GM23338 (cell line): ENCODE measurements at places on chromosomes 11 and 22. TPM values are rescaled to one million over a fixed set of nuclear protein-coding genes. Genes with fewer than 3 reads are reported as not detected.

KDM4E gene
- total RNA-seq = not detected in 2 replicates

GRCh38 chr11:13923182-13923581, 39.3 kb upstream of the SPON1 start:
- no peaks in the 10 kb centered on the region for H3K27me3 ChIP-seq
- peaks cover 34% of the 10 kb centered on the region for H3K4me1 ChIP-seq
- no peak overlapping the region for H3K4me3 ChIP-seq

DNA sequence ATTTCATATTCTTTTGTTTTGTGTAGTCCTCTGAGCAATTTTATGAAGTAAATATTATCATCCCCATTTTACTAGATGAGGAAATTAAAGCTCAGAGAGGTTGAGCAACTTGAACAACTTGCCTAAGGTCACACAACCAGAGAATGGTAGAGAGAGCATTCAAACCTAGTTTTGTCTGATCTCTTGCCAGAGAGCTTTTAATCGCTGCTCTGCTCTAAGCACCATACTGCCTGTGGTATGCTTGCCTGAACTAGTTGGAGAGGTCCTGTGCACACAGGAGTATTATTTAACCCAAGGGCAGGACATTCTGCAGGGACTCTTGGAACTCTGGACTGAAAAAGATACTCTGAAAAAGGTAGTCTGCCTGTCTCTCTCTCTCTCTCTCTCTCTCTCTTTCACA, 38.5 kb downstream of the TRAF6 start:
- no peak for DNase-seq
- H3K27ac ChIP-seq = no peak overlapping the region
- H3K27me3 ChIP-seq = no peaks in the 10 kb centered on the region
- no peaks in the 10 kb centered on the region for H3K36me3 ChIP-seq
- H3K4me3 ChIP-seq = no peak overlapping the region

DNA sequence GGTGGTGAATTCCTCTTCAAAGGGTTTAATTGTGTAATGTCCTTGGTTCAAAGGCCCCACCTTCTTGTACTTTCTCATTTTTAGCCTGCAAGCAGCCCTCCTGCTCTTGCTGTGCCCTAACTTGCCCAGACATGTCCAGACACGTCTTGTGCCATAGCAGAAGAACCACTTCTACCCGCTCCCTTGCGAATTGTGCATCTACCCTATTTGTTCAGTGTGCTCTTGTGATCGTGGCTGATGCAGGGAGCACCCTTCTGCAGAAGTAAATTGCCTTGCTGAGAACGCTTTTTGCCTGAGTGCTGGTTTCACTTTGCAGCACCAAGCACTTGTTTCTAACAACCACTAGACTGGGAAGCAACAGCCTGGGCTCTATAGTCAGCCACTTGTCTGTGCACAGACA, 249.4 kb downstream of the SBF2 start:
- H3K27me3 ChIP-seq = no peaks in the 10 kb centered on the region
- no peak overlapping the region for H3K27ac ChIP-seq
- H3K36me3 ChIP-seq = peaks cover 16% of the 10 kb centered on the region; the same call in 1 of the 2 replicates

DNA sequence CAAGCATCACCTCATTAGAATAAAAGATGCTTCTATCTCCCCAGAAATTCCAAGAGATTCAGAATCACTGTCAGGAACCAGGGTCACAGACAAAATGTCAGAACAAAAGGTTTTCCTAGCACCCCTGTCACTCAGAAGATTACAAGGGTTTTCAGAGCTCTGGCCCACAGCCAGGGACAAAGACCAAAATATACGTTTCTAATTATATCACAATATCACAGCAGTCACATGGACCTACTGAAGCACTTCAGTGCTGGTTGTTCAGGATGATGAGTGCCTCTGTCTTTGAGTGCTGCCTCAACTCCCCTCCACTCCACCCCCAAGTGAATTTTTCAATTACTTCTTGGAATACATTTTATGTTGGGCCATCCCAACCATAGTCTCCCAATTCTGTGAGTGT, 21.9 kb upstream of the RTL6 start:
- H3K4me3 ChIP-seq = no peak overlapping the region
- H3K27ac ChIP-seq = no peak overlapping the region
- H3K4me1 ChIP-seq = no peaks in the 10 kb centered on the region

GRCh38 chr11:58919561-58919960, 19.7 kb upstream of the GLYATL1 start:
- no peak overlapping the region for H3K4me3 ChIP-seq
- DNase-seq = no peak
- H3K27me3 ChIP-seq = no peaks in the 10 kb centered on the region
- H3K27ac ChIP-seq = no peak overlapping the region
- peaks cover 18% of the 10 kb centered on the region for H3K4me1 ChIP-seq

SLC22A12 gene
- not detected in 2 replicates for total RNA-seq

DNA sequence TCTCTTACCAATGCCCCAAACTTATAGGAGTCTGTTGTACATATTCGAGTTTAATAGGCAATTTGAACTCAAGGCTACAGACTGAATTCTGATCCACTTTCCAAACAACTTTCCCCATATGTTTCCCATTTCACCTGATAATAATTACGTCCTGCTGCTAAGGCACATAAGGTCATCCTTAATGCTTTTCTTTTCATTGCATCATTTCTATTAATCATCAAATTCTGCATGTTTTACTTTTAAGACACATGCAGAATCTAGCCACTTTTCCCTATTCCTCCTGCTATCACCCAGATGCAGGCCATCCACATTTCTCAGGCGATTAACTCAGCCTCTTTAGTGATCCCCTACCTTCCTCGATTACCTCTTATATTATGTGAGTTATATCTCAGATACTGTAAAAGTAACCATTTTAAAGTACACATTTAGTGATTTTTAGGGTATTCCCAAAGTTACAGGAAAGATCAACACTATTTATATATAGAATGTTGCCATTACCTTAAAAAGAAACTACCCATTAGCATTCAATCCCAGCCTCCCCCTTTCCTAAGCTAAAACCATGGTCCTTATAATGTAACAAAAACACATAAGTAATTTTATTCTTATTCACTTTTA, 14.9 kb downstream of the XKR3 start:
- H3K36me3 ChIP-seq = no peaks in the 10 kb centered on the region
- peaks cover 27% of the 10 kb centered on the region for H3K4me1 ChIP-seq
- no peaks in the 10 kb centered on the region for H3K27me3 ChIP-seq
- H3K4me3 ChIP-seq = no peak overlapping the region
- DNase-seq = no peak

EMID1 gene
- 13.2 and 13.4 TPM in 2 replicates for total RNA-seq

PLEKHA7 gene
- total RNA-seq = 12.9 and 15.8 TPM in 2 replicates

DNA sequence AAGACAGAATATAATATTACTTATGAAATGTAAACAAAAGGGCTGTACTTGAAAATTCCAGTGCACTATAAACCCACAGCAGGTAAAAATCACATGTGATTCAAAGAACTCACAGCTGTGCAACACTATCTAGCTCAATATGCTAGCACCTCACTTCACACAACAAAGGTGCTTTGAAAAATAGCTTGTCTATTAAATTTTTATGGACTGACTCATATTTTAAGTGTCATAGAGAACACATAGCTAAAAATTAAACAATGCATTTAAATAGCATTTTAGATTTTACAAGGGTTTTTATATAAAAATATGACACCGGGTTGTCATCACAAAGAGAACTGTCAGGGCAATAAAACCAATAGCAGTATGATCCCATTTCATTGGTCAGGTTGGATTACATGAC, 1390.5 kb upstream of the TENM4 start:
- H3K4me1 ChIP-seq = no peaks in the 10 kb centered on the region
- H3K4me3 ChIP-seq = no peak overlapping the region
- H3K27ac ChIP-seq = no peak overlapping the region
- no peak for DNase-seq
- H3K36me3 ChIP-seq = no peaks in the 10 kb centered on the region
- H3K27me3 ChIP-seq = no peaks in the 10 kb centered on the region

ADAMTS15 gene
- 5.6 and 7.7 TPM in 2 replicates for total RNA-seq

RELT gene
- 6.2 and 6.3 TPM in 2 replicates for total RNA-seq

GRCh38 chr11:46686886-46687795, 13.3 kb downstream of the ARHGAP1 start:
- H3K27ac ChIP-seq = no peak overlapping the region
- H3K27me3 ChIP-seq = no peaks in the 10 kb centered on the region
- no peak overlapping the region for H3K4me3 ChIP-seq
- no peak for DNase-seq
- no peaks in the 10 kb centered on the region for H3K36me3 ChIP-seq

DNA sequence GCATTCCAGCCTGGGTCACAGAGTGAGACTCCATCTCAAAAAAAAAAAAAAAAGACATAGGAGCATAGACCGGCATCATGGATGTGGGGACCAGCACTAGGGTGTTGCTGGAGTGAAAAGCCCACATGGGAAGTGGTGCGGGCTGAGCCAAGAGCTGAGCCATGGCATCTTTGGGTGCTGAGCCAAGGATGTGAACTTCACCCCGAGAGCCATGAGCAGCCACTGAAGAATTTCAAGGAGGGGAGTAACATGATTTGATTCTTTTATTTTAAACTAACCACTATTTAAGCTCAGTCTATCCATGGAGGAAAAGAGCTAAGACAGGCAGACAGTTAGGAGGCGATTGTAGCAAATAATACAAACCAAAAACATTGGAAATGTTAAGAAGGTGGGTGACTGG, 57.4 kb downstream of the AHNAK start:
- H3K4me1 ChIP-seq = no peaks in the 10 kb centered on the region
- DNase-seq = no peak
- no peak overlapping the region for H3K4me3 ChIP-seq
- H3K27ac ChIP-seq = no peak overlapping the region
- no peaks in the 10 kb centered on the region for H3K27me3 ChIP-seq

- H3K36me3 ChIP-seq = no peaks in the 10 kb centered on the region
- no peaks in the 10 kb centered on the region for H3K27me3 ChIP-seq
- no peaks in the 10 kb centered on the region for H3K4me1 ChIP-seq
- H3K27ac ChIP-seq = no peak overlapping the region
- no peak overlapping the region for H3K4me3 ChIP-seq
- DNase-seq = no peak
Observed at GRCh38 chr11:104695065-104695463, 203.2 kb downstream of the CASP12 start.

GRCh38 chr11:114293201-114293711, 2.9 kb upstream of the NNMT start:
- DNase-seq = no peak
- H3K4me1 ChIP-seq = 0 out of 2 replicates have a peak, but pooled peaks cover 13% of the 10 kb centered on the region
- H3K27ac ChIP-seq = no peak overlapping the region

- H3K4me3 ChIP-seq = no peak overlapping the region
- H3K27me3 ChIP-seq = no peaks in the 10 kb centered on the region
- DNase-seq = no peak
Observed at GRCh38 chr11:64914123-64914522, 2.9 kb downstream of the ATG2A start.

- no peaks in the 10 kb centered on the region for H3K36me3 ChIP-seq
- no peak overlapping the region for H3K4me3 ChIP-seq
- no peaks in the 10 kb centered on the region for H3K4me1 ChIP-seq
- H3K27me3 ChIP-seq = no peaks in the 10 kb centered on the region
- 0 out of 2 replicates have a peak overlapping the region, but pooled peaks have one; percentile 39 for H3K27ac ChIP-seq
Observed at GRCh38 chr22:20864186-20864908, 5.5 kb downstream of the SNAP29 start.

OR6T1 gene
- not detected in 2 replicates for total RNA-seq

MS4A4E gene
- not detected in 2 replicates for total RNA-seq

DNA sequence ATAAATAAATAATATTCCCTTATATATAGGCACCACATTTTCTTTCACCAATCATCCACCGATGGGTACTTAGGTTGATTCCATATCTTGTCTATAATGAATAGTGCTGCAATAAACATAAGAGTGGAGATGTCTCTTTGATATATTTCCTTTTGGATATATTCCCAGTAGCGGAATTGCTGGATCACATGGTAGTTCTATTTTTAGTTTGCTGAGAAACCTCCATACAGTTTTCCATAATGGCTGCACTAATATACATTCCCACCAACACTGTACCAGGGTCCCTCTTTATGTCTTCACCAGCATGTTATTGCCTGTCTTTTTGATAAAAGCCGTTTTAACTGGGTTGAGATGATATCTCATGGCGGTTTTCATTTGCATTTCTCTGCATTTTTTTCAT, 23.6 kb downstream of the PAMR1 start:
- no peaks in the 10 kb centered on the region for H3K4me1 ChIP-seq
- no peak overlapping the region for H3K4me3 ChIP-seq
- H3K36me3 ChIP-seq = no peaks in the 10 kb centered on the region
- DNase-seq = no peak
- H3K27ac ChIP-seq = no peak overlapping the region

APOBEC3A gene
- not detected in 2 replicates for total RNA-seq

DRD4 gene
- total RNA-seq = 0.27 and 1.0 TPM in 2 replicates

- H3K4me1 ChIP-seq = no peaks in the 10 kb centered on the region
- no peak overlapping the region for H3K4me3 ChIP-seq
- no peaks in the 10 kb centered on the region for H3K36me3 ChIP-seq
- DNase-seq = no peak
- H3K27ac ChIP-seq = no peak overlapping the region
- no peaks in the 10 kb centered on the region for H3K27me3 ChIP-seq
Observed at GRCh38 chr22:43502306-43502874, 90.6 kb downstream of the MPPED1 start.

COA4 gene
- 168 and 188 TPM in 2 replicates for total RNA-seq

UPB1 gene
- total RNA-seq = 0.16 TPM in 1 of 2 replicates, not detected in the other

DNA sequence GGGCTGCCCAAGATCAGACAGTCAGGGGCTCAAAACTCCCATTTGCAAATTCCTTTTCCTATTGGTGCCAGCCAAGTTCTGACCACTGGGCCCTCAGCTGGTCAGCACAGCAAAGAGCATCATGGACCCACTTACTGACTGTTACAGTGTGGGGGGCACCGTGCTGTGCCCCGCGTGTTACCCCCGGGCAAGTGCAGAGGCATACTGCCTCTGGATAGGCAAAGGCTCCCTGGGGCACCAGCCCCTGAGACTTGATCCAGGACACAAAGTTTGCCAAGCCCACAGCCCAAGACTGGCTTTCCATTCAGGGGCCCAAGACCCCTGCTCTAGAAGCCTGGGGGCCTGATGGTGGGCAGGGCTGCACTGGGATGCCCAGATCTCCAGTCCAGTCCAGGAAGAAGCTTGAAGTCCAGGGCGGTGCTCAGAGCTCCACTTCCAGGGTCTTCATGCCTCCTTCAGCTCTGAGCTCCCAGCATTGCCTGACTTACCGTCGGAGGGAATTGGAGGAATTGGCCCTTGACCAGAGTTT, 6.6 kb downstream of the LRRC32 start:
- no peaks in the 10 kb centered on the region; the same call in 1 of the 2 replicates for H3K4me1 ChIP-seq
- H3K27ac ChIP-seq = no peak overlapping the region
- DNase-seq = no peak
- no peaks in the 10 kb centered on the region for H3K27me3 ChIP-seq
- H3K36me3 ChIP-seq = no peaks in the 10 kb centered on the region

DNA sequence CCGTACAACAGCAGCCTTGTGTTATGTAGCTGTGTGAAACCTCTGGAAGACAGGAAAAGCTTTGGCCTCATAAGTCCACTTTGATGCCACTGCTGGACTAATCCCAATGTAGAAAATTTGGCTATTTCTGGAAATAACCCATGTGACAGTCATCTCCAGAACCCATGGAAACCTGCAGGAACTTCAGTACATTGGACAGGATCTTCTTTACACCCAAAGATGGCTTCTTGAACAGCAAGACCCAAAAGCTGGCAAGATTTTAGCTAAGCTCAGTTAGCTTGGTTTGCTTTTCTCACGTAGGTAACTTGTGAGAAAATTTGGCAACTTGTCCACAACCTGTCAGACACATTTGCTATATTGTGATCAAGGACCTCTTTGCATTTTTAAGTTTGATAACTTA, 74.8 kb upstream of the RCN1 start:
- H3K4me1 ChIP-seq = no peaks in the 10 kb centered on the region
- H3K36me3 ChIP-seq = no peaks in the 10 kb centered on the region
- H3K27me3 ChIP-seq = no peaks in the 10 kb centered on the region
- no peak overlapping the region for H3K4me3 ChIP-seq
